ENCODE measurements at places on chromosomes 5 and 9.

DNA sequence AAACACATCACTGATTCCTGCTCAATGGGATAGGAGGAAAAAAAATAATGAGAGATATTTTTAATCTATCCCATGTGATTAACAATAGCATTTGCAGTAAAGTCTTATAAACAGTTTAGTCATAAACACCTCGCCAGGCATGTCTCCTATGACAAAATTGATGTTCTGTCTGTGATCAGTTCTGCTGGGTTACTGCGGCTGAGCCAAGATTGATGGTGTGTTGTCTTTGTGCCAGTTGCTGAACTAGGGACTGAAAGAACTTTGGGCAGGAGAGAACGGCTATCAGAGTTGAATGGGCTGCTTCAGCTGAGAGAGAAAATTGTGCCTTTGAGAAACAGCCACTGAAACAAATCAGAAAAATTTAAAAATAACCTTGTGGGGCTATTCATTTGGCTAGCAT lies 37.3 kb upstream of the MAMDC2 start:
- DNase-seq, result no peak

DNA sequence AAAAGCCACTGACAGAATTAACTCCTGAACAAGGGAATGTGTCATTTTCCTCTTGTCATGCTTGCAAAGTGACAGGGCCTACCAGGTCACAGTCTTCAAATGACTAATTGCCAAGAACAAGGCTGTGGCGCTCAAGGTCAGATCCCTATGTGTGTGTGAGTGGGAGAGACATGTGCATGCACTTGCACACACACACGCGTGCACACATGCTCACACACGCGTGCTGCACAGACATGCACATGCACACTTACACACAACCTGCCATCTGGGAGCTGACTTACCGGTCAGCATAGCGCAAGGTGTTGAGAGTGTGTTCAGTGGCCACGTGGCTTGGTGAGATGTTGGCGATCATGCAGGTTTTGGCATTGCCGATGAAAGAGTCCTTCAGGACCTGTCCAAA lies 69.8 kb downstream of the KIF24 start:
- no peak for DNase-seq

- no peak for DNase-seq
Observed at GRCh38 chr5:886716-887325, 5.8 kb downstream of the BRD9 start.

DNA sequence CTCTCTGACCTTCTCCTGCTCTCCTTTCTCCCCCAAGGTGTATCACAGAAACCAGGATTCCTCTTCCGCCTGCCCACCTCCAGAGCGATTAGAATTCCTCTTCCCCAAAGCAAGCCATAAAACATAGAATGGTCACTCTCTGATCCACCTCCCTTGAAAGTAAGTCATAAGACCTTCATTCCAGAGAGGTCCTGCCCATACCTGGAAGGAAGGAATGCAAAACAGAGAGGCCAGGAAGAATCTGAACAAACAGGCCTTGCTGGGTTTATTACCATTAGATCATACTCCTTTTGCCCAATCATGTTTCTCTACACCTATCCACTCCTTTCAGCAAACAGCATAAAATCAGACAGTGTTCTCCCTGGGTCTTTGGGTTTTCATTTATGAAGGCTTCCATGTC lies 21.0 kb downstream of the CDKL3 start:
- DNase-seq, result peak; percentile 91

- no peak for DNase-seq
Observed at GRCh38 chr5:37989884-37990283, 150.0 kb upstream of the GDNF start.

- no peak for DNase-seq
Observed at GRCh38 chr9:116504893-116505480, 182.1 kb upstream of the TRIM32 start.

- DNase-seq, result no peak
Observed at GRCh38 chr5:109258755-109259154, 151.0 kb downstream of the PJA2 start.

DNA sequence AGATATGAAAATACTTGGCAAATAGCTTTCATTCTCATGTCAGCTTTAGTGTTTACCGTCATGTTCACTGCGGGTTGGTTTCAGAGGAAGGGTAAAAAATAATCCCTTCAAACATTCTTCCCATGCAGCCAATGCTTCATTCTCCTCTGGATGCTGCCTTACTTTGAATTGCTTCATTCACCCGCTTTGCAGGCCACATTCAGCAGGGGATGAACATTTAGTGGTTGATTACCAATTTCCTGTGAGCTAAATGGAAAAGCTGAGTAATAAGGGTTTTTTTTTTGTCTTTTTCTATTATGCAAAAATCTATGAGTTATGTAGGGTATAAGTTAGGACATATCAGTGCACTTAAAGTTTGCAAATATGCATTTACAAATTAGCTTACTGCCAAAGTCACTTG lies 96.3 kb upstream of the MEF2C start:
- DNase-seq, result peak; percentile 20

- no peak for DNase-seq
Observed at GRCh38 chr9:103867886-103868285, 226.2 kb upstream of the SMC2 start.

- DNase-seq, result peak; percentile 75
Observed at GRCh38 chr5:113378959-113379541, 55.7 kb downstream of the TSSK1B start.

DNA sequence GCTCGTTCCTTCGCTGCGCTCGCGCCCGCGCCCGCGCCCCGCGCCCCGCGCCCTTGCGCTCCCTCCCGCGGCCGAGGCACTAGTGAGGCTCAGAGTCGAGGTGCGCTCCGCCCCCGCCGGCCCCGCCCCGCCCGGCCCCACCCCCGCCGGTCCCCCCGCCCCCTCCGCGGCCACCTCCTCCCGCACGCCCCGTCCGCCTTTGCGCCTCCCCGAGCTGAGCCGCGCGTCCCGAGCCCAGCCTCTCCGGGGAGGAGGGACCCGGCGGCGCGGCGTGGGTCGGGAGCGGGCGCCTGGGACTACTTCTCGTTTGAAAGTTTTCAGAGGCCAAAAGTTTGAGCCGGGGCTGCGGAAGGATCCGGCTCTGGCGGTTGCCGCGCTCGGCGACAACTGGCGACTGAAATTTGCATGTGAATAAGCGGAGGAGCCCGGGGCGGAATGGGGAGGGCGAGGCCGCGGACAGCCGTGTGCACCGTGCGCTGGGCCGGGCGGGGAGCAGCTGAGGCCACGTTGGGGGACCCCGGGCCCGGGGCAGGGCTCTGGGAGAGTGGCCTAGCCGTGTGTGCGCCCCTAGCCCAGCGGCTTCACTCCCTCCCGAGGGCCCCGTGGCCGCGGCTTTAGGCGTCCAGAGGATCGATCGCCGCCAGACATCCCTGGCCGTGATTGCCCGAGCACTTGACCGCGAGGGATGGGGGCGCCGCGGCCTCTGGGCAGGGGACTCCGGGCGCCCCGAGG lies at the start of gene NOTCH1:
Gene NOTCH1, minus strand, starts transcription at position 84 of the 732 bp plus-strand sequence. CDS start 262 bp downstream, outside the sequence.
- peak; percentile 97 for DNase-seq

DNA sequence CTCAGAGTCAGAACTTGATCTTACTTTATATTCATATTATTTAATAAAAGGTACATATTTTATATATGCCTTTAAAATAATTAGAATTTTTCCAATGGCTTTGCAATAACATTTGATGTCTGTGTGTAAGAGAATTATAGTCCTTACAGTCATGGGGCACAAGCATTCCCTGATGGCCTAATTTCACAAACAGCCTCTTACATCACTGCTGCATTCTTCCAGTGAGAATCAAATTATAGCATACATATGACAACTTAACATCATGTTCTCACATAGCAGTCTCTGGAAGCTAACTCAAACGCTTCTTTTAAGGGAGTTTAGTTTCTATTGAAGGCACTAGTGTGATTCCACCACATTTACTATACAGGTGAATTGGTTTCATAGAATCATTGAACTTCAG lies 15.3 kb upstream of the PRUNE2 start:
- DNase-seq, result no peak

GRCh38 chr5:141605523-141606277 lies 13.1 kb downstream of the DIAPH1 start:
- peak; percentile 24 for DNase-seq

- DNase-seq, result peak; percentile 70
Observed at GRCh38 chr9:16809912-16810610, 60.4 kb downstream of the BNC2 start.

DNA sequence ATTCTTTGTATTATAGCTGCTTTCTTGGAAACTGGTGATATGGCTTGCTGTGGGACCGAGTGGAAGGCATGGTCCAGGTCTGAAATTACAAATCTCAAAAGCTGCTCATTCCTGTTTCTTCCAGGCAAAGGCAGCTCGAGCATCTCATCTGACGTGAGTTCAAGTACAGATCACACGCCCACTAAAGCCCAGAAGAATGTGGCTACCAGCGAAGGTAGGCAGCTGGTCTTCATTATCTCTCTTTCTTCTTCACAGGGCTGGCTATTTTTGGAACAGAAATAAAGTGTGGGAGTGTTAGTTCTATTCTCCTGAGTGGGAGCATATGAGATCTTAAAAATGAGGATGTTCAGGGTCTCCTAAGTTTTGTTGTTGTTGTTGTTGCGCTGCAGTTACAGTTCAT lies 115.9 kb downstream of the FBXL7 start:
- no peak for DNase-seq

GRCh38 chr5:143721925-143722324 lies 90.0 kb upstream of the HMHB1 start:
- no peak for DNase-seq

DNA sequence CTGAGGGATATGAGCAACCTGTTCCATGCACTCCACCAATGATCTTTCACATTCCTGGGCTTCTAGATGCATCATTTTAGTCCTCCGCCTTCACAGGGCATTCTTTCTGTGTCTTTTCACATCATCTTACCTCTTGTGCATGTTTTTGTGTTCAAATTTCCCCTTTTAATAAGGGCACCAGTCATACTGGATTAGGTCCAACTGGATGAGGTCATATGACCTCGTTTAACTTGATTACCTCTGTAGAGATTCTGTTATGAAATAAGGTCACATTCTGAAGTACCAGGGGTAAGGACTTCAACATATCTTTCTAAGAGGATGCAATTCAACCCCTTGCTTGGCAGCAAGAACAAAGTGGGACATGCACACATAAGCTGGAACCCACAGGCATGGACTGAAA lies 335.3 kb upstream of the TLE4 start:
- peak; percentile 28 for DNase-seq

GRCh38 chr9:38414040-38414723 lies 10.1 kb downstream of the IGFBPL1 start:
- DNase-seq, result no peak

DNA sequence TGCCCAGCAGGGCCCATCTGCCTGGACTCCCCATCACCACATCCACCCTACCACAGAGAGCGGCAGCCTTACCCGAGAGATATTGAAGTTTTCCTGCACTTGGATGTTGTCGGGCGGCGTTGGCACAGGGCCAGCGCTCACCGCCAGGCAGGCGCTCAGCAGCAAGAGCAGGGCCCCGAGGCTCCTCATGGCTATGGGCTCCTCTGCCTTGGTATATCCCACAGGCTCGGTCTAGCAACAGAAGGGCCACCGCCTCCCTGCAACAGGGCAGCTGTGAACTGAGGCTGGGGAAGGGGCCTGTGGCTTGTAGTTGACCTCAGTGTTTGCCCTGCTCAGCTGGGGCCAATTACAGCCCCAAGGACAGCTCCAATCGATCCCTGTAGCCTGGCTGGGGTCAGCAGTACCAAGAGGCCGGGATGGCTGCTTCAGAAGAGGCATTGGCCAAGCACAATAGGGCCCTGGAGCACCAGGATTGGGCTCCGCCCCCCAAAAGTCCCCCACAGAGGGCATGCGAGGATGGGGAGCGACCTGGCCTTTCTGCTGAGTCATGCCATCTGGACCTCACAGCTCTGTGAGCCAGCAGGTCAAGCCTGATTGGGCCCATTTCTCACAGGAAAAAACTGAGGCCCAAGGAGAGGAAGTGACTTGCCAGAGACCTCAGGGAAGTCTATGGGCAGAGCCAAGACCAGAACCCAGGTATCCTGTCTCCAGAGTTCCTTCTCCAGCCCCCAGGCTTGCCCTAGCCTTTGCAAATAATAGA lies at the start of gene AMBP:
Gene AMBP, minus strand, starts transcription at position 280 of the 760 bp plus-strand sequence. Its CDS starts 91 bp downstream, at position 189.
- DNase-seq, result peak; percentile 7

DNA sequence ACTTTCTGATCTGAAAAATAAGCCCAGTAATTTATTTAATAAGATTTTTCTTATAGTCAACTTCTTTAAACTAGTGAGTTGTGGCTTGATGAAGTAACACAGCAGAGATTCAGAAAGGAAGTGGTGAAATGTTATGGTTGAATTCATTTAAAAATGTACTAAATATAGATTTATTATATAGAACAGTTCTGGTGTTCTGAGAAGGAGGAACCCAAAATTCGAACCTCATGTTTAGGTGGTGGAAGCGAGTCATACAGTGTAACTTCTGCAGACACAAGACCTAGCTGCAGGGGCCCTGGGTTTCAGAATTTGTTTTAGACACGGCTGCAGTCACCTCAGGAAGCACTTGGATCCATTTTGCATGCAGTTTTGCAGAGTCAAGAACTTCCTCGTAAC lies 188.2 kb downstream of the TRIO start:
- no peak for DNase-seq

DNA sequence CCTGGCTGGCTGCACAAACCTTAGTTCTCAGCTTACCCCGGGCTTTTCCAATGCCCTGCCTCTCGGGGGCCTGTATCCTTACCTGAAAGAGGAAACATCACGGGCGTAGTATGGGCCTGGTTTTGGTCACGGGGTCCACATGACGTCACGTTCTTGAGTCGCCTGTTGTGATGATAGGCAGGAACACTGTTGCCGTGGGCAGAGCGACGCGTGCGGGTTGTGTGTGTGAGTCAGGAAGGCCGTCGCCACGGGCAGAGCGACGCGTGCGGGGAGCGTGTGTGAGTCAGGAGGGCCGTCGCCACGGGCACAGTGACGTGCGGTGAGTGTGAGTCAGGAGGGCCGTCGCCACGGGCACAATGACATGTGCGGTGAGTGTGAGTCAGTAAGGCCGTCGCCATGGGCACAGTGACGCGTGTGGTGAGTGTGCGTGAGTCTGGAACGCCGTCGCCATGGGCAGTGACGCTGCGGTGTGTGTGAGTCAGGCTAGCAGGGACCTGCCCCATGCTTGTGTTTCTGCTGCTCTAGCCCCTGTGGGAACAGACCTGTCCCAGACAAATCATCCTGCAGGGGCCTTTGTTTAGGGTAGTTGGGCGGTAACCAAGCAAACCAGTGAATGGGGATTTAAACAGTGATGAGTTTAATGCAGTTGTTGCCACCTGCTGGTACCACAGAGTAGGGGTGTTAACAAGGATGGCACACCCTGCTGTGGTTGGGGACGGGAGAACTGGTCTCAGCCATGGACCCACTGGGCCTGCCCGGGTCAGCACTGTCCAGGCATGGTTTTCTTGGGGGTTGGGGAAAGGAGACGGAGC lies 19.8 kb downstream of the TRIP13 start:
- peak; percentile 100 for DNase-seq

DNA sequence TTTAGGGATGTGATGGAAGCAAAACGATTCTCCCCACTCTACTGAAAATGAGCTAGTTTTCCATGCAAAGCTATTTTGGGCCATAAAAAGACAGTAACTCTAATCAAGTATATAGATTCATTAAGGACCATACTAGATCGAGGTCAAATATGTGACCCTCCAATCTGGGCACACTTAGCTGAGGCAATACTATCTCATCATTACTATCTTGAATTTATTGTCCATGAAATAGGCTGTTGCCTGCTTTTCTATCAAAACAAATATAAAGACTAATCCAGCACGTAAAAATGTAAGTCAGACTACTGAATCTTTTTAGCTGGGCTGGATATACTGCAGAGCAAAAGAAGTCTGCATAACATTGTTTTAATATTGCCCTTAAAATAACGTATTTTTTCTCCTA lies 943.1 kb downstream of the NR2F1-AS1 start:
- DNase-seq, result no peak

GRCh38 chr9:90858457-90858901 lies 56.9 kb downstream of the SYK start:
- no peak for DNase-seq
